ENCODE measurements at places on chromosomes 2 and 18. TPM values are rescaled to one million over a fixed set of nuclear protein-coding genes. Genes with fewer than 3 reads are reported as not detected.

DNA sequence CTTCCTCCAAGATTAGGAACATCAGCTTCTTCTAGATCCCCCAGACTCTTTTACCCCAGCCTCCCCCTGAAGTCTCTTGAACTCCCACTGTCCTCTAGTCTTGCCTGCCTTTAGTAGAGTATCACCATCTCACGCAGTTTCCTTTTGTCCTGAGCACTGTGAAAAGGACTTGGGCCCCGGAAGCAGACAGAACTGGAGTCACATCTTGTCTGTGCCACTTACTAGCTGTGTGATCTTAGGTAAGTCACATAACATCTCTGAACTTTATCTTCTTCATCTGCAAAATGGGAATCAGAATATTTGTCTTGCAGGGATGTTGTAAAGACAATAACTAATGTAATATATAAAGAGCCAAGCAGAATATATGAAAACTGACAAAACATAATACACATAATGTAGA lies 8.4 kb upstream of the TRABD2A start:
- DNase-seq = no peak

Gene RAMP1
- total RNA-seq = 105 TPM

GRCh38 chr2:200484934-200485333 lies 24.9 kb downstream of the KCTD18 start:
- DNase-seq = no peak

DNA sequence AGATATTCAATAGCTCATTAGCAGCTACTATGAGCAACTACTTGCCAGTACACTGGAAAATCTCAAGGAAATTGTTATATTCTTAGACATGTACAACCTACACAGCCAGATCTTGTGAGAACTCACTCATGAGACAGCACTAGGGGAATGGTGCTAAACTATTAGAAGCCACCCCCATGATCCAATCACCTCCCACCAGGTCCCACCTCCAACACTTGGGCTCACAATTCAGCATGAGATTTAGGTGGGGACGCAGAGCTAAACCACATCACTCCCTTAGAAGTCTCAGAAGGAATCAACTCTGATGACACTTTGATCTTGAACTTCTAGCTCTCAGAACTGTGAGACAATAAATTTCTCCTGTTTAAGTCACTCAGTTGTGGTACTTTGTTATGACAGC lies 418.3 kb upstream of the SPHKAP start:
- no peak for DNase-seq

GRCh38 chr2:236947896-236948295 lies 137.8 kb upstream of the COPS8 start:
- DNase-seq = no peak

Gene UGT1A8
- total RNA-seq = not detected

GRCh38 chr2:197215748-197216360 lies 94.7 kb downstream of the ANKRD44 start:
- no peak for DNase-seq

- DNase-seq = no peak
These were observed 108.2 kb downstream of the HAUS1 start for GRCh38 chr18:46212398-46212797.

- no peak for DNase-seq
These were observed 82.9 kb upstream of the TMEFF2 start for GRCh38 chr2:192277494-192278109.

GRCh38 chr2:8061219-8061618 lies 620.6 kb upstream of the ID2 start:
- no peak for DNase-seq

DNA sequence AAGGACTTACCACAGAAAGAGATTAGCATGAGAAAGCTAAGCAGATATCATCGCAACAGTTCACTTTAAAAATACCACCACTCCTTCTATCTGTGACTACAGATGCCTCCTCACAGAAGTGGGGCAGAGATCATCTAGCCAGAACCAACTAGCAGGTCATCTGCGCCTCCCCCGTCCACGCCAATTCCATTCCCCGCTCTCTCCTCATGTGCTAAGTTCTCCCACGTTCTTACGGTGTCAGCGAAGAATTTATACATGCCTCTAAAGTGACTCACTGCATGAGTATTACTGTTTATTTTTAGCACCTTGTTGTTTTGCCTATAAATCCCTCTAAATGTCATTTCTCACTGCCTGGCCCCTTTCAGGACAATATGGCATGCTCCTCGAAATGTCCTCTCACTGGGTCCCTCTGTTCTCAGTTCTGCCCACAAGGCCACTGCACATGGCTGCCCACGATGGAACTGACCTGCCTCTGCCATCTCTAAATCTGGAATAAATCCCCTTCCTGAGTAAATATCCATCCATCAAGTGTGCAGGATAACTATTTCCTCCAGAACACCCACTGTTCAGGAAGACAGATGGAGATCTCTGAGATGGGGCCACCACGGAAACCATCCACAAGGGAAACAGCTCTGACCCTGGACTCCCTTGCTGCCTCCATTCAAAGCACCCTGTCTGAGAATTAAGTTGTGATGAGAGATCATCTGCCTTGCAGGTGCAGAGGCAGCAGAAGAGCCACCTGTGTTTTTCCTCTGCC lies 137.7 kb downstream of the IRS1 start:
- no peak for DNase-seq

DNA sequence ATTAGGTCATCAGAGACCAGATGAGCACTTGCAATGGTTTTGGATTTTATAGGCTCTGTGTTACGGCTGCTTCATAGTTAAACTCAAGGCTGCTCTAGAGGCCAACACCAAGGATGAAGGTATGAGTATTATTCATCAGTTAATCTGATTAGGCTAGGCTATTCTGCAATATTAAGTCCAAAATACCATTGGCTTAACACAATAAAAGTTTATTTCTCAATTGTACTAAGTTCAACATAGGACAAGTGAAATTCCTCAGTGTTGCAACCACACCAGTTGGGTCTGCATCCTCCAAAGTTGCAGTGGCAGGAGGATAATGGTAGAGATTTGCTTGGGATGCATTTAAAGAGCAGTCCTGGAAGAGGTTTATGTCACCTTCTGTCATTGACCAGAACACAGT lies 538.3 kb upstream of the CDH2 start:
- DNase-seq = no peak

Gene DHRS9
- not detected for total RNA-seq
